ENCODE measurements at places on chromosomes 13 and 19.

- peak; percentile 63 for DNase-seq
These were observed 21.5 kb downstream of the COLGALT1 start for GRCh38 chr19:17576758-17577456.

GRCh38 chr19:34707661-34708060, 26.4 kb upstream of the ZNF181 start:
- DNase-seq: no peak

- no peak for DNase-seq
These were observed 6.9 kb downstream of the ANGPTL6 start for GRCh38 chr19:10095622-10095947.

GRCh38 chr19:49559443-49559842, 20.9 kb downstream of the NOSIP start:
- no peak for DNase-seq

- DNase-seq: no peak
These were observed 780.5 kb upstream of the ARGLU1 start for GRCh38 chr13:107348471-107348870.

DNA sequence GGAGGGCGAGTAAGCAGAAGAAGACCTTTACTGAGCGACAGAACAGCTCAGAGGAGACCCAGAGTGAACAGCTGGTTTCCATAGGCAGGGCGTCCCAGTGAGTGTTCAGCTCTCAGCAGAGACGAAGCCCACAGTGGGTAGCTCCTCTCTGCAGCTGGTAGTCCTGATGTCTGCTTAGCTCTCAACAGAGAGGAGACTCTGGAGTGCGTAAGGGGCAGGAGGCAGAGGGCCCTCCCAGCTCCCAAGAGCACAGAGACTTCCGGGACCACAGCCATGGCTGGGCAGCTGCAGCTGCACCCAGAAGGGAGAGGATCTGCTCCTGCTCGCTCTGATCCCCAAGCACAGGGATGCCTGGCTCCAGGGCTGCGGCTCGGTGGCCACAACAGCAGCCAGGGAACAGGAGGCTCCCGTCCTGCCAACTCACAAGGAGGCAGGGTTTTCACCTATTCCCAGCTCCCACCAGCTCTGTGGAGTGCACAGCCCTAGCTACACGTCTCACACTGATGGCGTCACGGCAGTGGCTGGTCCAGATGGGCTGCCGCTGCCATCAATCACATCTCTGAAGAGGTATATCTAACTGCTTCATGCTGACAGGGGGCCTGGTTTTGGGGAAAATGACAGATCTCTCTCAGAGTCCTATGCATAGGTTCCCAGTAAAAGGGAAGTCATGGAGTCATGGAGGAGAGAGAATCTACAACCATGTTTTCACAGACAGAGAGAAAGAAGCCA, 2660.1 kb upstream of the PCDH20 start:
- DNase-seq: no peak

Measured in A673 (cell line).